Posterior cingulate gyrus (tissue), 11 donors: ENCODE measurements at places on chromosomes 7 and 10.

GRCh38 chr10:73814896-73815718 is 3.7 kb upstream of the NDST2 start:
- DNase-seq = no peak

DNA sequence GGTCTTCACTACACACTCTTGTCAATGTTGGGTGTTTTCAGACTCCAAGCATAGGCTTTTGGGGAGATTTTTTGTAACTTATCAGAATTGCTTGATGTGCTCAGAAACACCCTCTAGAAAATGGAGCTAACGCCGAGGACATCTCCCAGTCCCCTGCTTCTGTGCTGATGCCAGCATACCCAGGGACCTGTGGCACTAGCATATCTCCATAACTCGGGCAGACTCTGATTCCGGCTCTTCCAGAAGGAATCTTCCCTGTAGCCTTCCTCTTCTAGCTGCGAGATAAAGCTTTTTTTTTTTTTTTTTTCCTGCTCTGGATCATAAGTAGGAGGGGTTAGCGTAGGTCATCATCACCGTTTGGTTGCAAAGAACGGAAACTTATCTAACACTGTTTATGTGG is 434.4 kb downstream of the GALNT17 start:
- DNase-seq = no peak

DNA sequence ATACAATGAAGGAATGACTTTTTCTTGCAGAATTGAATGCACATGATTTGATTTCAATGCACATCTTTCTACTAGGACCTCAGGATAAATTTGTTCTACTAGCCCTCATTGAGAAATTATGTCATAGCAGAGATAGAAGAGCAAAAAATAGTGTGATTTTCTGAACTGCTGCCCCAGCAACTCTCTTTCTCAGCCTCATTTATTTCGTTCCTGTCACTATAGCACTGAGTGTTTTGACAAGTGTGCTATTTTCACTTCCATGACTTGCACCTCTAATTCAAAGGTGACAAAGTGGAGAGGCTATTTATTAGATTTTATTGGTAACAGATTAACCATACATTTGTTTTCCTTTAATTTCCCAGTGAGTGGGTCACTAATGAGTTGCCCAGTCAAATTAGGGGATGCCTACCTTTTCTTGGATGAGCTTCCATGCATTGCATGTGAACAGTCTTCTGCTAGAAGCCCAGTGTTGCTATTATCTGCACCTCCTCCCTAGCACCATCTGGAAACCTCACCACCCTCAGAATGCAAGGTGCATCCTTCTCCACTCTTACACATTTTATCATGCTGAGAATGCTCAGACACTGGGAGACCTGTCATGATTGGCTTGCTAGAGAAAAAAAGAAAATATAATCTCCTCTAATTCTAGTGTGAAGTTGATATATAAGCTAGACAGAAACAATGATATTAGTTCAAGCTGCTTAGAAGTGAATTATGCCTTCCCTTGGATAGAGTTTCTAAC is 119.6 kb upstream of the CTTNBP2 start:
- no peak for DNase-seq

- DNase-seq = no peak
Observed at GRCh38 chr10:132667342-132668047, 118.5 kb downstream of the NKX6-2 start.

DNA sequence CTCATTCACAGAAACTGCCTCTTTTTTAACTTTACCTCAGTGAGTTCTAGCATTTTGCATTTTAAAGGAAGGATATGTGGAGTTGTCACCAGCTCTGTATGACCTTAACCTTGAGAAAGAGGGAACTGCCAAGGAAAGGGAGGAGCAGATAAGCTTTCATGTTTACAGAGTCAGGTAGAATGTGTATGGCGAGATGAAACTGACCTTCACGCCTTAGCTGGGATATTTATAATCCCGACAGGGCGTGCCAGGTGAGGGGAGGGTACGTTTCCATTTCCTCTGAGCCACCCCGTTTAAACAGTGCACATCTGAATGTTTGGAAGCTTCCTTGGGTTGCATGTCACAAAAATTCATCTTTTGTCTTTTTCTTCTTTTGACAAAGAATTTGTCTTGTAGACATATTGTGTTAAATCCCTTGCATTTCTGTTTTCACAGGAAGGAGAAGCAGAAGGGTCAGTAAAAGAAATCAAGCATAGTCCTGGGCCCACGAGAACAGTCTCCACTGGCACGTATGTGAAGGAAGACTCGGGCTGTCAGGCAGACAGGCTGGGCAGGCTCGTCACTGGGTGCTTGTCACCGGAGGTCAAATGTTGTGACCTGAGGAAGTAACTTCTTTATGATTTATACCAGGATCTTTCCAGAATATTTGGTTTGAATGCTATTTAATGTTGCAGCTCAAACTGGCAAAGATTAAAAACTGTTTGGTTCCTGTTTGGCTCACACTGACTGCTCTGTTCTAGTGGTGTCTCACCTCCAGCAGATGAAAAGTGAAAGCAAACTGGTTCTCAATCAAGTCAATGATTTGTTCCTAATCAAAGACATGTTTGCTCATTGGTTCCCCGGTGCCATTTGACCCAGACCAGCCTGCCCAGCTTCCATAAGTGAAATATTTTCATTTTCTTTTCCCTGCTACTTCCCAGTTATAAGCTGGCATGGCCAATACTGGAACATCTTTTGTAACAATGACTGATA is 16.2 kb downstream of the OPTN start:
- no peak for DNase-seq

DNA sequence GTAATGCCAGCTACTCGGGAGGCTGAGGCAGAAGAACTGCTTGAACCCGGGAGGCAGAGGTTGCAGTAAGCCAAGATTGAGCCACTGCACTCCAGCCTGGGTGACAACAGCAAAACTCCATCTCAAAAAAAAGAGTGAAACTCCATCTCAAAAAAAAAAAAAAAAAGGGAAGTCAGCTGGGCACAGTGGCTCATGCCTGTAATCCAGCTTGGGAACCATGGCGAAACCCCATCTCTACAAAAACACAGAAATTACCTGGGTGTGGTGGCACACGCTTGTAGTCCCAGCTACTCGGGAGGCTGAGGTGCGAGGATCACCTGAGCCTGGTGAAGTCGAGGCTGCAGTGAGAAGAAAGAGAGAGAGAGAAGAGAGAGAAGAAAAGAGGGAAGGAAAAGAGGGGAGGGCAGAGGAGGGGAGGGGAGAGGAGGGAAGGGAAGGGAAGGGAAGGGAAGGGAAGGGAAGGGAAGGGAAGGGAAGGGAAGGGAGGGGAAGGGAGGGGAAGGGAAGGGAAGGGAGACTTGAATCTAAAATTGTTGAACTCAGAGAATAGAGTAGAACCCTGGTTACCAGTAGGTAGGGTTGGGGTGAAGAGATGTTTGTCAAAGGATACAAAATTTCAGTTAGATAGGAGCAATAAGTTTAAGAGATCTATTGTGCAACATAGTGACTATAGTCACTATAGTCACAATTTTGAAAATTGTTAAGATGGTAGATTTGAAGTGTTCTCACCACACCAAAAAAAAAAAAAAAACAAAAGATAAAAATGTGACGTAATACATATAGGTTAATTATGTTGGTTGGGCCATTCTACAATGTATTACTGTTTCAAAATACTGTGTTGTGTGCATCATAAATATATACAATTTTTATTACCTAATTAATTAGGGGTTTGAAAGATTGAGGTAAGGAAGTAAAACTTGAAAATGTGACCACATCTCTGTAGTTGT is 2.5 kb downstream of the SLC16A9 start:
- DNase-seq = no peak

DNA sequence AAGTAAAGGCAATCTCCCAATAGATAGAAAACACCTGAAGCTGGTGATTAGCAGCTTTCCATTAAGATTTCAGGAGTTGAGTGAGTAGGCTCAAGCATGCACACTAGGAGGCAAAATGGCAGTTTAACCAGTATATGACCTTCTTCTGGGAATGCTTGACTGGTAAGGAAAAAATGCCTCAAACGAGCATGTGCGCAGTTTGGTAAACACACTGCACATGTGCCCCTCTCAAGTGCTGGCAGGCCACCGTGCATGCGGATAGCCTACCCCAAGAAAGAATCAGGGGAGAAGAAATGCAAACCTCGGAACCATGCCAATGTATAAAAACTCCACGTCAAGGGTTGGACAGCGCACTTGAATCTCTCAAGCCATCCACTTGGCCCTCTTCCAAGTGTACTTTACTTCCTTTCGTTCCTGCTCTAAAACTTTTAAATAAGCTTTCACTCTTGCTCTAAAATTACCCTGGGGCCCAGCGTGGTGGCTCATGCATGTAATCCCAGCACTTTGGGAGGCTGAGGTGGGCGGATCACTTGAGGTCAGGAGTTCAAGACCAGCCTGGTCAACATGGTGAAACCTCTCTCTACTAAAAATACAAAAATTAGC is 98.8 kb upstream of the CDK1 start:
- no peak for DNase-seq

DNA sequence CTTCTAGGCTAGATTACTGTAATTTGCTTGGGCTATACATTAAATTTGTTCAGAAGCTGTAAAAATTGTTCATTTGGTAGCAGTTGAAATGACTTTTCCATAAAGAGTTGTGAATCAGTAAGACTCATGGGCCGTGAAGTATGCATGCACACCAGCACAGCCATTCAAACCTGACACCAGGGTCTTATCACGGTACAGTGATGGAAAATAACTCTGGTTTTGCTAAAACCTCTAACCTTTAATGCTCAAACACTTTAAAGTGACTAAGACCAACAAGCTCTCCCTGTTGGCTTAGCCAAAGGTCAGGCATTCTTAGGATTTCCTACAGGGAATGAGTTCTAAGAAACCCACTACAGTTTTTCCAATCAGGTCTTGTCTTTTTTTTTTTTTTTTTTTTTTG is 11.5 kb downstream of the ARL3 start:
- DNase-seq = no peak

DNA sequence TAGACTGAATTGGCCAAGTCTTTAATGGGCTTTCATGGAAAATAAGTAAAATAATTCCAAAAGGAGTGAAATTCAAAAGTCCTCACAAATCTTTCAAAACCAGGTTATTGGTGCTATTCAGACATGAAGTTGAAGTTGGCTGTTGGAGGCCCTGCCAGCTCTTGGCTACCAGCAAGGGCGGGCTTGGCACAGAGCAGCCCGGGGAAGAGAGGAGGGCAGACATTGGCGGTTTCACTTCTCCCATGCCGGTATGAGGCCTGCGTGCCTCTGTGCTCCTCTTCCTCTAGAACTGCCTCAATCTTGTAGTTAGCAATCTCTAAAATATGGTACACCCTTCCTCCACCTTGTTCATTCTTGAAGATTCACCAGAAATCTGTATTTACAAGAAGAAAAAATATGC is 16.4 kb upstream of the NPS start:
- DNase-seq = no peak

DNA sequence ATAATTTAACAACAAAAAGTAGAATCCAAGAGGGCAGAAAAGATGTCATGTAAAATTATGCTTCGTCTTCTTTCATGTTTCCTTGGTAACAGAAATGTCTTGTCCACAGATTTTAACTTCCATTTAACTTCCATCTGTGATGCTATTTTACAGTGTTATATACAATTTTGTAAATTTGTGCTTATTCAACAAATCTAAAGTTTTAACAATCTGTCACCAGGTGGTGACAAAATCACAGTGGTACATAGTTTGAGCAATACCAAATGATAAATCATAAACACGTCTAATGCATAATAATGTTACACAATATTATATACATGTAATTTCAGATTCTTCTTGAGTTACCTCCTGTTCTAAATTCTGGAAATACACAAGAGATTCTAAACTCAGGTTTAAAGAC is 784.4 kb upstream of the CELF2 start:
- DNase-seq = no peak

- no peak for DNase-seq
Observed at GRCh38 chr7:69847921-69848612, 249.8 kb downstream of the AUTS2 start.

DNA sequence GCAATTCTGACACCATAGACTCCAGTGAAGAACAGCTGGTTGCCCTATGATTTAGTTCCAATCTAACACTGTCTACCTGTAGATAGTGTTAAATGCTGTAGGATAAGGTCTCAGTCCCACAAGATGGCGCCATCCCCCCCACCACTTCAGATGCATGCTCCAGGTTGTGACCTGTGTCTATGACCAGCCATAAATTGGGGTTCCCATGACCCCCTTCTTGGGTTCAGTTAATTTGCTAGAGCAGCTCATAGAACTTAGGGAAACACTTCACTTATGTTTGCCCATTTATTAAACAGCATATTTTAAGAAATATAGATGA is 13.1 kb downstream of the CCSER2 start:
- DNase-seq = no peak

DNA sequence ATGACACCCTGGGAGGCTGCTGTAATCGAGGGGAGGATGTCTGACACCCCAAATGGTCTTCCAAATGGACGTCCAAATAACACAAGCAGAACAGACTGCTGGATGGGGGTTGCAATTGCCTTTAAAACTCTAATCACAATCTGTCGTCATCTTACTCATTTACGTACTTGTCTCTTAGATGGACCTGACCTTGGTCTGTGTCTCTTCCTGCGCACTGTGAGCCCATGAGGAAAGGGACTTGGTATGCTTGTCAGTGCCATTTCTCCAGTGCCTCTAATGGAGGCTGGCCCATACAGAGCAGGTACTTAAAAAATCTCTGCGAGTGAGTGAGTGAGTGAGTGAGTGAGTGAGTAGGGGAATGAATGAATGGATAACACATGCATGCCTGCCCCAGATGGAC is 93.3 kb downstream of the DLG5 start:
- DNase-seq = no peak

DNA sequence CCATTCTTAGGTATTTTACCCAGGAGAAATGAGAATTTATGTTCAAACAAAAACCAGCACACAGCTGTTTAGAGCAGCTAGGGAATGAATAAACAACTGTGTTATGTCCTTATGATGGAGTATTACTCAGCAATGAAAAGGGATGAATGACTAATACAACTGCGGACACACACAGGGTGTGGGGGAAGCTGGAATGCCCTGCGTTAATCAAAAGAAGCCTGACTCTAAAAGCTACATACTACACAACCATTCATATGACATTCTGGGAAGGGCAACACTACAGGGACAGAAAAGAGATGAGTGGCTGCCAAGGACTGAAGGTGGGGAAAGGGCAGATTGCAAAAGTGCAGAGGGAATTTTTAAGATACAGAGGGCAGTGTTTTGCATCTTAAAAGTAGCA is 64.0 kb downstream of the DLG5 start:
- DNase-seq = no peak

DNA sequence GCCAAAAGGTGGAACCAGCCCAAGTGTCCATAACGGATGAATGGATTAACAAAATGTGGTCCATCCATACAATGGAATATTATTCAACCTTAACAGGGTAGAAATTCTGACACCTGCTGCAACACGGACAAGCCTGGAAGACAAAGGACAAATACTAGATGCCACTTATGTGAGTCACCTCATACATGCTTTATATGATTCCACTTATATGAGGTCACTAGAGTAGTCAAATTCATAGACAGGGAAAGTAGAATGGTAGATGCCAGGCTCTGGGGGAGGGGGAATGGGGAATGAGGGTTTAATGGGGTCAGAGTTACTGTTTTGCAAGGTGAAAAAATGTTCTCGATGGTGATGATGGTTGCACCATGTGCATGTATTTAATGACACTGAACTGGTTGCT is 34.0 kb upstream of the CYTH3 start:
- no peak for DNase-seq
